GM12892 (cell line): ENCODE measurements at places on chromosomes 13 and 19.

- DNase-seq = no peak
Observed at GRCh38 chr19:31693131-31693932, 344.1 kb upstream of the TSHZ3 start.

- no peak for DNase-seq
Observed at GRCh38 chr13:46963904-46964303, 67.1 kb upstream of the HTR2A start.

DNA sequence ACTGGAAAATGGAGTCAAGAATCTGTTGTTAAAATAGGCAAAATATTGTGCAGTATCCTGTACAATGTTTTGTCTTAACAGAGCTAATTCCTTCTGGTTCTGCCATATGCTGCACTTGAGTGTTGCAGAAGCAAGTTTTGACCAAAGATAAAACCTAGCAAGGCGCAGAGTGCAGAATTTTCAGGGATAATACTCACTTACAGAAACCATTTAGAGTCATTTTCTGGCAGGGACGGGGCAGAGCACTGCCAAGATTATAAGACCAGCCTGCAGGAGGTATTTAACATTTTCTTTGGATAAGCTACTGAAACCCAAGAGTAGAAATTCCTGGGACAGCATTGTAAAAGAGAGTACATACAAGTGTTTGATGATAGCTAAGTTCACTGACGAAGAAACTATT is 159.5 kb upstream of the EDNRB start:
- DNase-seq = no peak

DNA sequence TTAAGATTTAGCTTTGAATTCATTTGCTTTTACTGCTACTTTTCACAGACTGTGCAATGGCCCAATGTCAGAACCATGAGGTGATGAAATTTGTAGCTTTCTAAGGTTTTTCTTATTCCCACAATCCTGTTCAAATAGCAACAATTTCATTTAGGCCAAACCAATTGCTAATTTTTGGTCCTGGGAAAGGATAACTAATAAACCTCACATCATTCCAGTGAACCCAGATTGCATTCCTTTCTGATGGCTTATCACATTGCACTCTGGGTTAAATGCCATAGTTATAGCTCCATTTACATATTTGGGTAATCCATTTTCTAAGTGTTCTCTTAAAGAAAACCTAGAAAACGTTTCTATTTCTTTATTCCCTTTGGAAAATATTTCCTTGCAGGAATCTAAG is 22.9 kb upstream of the POMP start:
- no peak for DNase-seq

- no peak for DNase-seq
Observed at GRCh38 chr13:103926118-103926517, 859.9 kb upstream of the SLC10A2 start.

DNA sequence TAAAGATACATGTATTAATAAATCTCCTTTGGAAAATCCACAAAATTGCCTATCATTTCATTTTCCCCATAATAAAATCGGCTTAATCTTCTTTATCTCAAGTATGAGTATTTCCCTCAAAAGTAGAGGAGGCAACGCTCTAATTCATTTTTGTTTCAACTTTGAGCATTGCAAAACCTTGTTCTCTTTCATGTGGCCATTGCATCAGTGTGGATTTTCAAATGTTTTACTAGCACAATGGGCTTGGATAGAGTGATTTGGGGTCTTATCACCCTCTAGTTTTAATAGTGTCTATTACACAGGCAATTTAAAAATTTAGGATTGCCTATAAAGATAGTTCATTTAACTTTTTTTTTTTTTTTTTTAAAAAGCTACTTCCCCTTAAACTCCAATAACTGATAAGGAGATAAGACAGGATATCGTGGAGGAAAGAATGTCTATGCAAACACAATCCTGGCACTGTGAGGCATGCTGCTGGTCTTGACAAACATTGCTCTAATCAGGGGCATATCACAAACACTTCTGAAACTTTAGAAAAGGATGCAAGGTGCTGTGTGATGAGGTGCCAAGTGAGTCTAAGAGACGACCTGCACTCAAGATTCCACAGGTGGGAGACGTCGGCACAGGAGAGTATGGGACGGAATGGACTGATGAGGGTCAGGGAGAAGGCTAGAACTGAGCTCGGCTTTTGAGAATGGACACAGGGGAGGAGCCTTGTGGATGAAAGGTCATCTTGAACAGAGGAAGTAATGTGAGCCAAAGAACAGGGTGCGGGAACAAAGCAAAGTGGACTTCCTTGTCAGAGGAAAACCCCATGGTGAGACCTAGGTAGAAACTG is 199.7 kb downstream of the IRS2 start:
- no peak for DNase-seq

GRCh38 chr19:19304186-19304965 is 15.9 kb downstream of the SUGP1 start:
- no peak for DNase-seq

DNA sequence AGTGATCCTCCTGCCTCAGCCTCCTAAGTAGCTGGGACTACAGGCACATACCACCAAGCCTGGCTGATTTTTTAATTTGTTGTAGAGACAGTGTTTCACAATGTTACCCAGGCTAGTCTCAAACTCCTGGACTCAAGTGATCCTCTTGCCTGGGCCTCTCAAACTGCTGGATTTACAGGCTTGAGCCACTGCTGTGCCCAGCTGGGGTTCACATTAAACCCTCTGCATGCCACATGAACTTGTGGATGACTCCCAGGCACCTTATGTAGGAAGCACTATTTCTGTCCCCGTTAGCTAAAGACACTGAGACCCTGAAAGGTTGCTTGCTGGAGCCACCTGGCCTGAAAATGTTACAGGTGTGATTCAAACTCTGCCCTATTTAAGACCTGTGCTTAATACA is 10.5 kb downstream of the MYH14 start:
- no peak for DNase-seq

- no peak for DNase-seq
Observed at GRCh38 chr13:25798998-25799397, 252.8 kb downstream of the SHISA2 start.

- no peak for DNase-seq
Observed at GRCh38 chr19:1046836-1047695, 7.2 kb downstream of the ABCA7 start.

GRCh38 chr13:75764251-75764925 is 128.3 kb downstream of the LMO7 start:
- DNase-seq = no peak

DNA sequence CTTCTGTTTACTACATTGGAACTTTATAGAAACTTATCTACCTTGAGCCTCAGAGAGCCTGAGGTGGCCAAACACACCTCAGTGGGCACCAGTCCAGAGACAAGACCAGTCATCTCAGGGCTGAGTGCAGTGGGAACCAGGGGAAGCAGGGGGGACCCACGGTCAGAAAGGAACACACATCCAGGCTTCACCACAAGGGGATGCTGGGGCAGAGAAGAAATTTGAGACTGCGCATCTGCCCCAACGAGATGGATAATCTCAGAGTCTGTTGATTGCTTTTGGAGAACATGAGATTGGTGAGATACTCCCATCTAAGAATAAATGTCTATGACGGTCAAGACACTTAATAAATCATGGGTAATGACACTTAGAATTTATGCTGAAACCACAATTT is 98.7 kb downstream of the DOCK9 start:
- no peak for DNase-seq

GRCh38 chr13:29573190-29573589 is 22.3 kb downstream of the SLC7A1 start:
- DNase-seq = no peak

DNA sequence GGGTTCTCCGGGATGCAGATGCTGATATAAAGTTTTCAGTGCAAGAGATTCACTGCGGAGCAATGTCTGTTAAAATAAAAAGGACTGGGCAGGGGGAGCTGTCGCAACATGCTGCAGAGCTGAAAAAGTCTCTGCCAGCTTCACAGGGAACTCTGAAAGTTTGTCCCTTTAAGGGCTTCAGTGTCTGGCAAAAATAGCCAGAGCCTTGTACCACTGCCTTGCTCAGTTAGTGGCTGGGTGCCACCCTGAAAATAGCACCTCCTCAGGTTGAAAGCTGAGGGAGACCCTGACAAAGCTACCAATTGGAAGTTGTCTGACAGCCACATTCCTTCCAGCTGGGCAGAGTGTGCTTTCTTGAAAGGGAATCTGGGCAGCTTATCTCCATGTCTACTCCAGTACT is 3.0 kb upstream of the NDFIP2 start:
- no peak for DNase-seq

GRCh38 chr19:36573895-36574720 is 1.0 kb upstream of the ZNF529 start:
- no peak for DNase-seq

GRCh38 chr19:40807147-40808020 is 8.4 kb downstream of the EGLN2 start:
- DNase-seq = no peak

DNA sequence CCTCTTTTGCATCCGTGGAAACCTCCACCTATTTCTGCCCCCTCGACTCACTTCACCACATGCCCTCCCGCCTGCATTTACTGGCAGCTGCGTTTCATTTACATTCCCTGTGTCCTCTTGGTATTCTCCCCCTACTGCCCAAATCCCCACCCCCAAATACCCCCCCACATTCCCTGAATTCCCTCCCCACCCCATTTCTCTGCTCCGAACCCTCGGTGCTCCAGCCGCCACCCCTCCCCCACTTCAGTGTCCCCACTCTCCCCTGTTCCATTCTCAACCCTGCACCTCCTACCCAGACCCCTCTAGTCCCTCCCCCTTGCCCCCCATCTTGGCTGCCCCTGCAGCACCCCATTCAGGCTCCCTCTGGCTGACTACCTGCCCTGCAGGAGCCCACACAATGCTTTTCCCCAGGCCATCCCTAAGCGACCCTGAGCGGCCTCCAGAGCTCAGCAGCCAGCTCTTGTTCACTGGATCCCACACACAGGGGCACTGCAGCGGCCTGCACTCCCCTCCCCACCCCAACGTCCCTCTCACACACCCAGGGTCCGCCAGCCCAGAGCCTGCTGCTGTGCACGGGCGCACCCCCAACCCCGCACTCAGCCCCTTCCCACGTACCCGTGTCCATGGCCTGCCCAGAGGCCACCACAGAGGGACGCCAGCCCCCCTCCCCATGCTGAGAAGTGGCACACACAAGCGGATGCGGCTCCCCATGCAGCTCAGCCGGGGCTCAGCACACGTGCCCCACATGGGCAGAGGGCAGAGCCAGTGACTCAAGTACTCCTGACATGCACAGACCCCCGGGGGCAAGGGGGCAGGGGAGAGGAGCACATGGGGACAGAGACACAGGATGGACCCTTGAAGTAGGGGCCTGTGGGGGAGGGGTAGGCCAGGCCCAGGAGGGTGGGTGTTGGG is 26.3 kb downstream of the SHANK1 start:
- DNase-seq = no peak

DNA sequence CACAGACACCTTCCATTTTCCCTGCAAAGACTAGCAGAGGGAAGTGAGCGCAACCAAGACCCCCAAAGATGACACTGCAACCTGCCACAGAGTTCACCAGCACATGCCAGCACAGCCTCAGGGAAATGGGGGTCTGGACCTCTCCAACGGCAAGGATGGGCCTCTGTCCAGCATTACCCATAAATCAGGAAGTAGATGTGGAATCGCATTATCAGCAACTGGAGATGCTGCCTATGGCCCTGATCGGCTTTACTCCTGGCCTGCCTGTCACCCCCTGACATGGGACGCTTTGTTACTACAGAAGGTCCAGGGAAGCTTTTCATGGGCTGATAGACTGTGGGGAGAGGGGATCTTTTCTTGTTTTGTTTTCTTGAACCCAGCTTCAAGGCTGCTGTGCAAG is 41.4 kb upstream of the POU2F2 start:
- DNase-seq = no peak

- DNase-seq = no peak
Observed at GRCh38 chr13:112792511-112792910, 102.7 kb downstream of the ATP11A start.

DNA sequence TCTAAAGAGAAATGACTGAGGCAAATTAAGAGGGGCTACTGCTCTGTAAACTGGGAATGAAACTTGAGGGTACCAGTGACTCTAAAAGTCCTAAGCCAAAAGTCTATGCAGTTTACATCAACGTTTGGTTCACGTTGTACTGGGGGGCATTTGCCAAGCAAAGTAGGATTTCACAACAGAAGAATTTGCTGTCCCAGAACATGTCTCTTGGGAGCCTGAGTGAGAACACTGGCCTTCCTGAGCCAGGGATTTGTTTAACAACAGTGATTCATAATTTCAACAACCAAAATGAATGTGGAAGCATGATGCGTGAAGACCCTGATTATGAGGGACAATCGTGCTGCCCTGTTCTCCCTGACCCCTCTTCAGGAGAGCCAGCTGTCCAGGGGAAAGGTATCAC is 178.0 kb downstream of the OXGR1 start:
- no peak for DNase-seq

DNA sequence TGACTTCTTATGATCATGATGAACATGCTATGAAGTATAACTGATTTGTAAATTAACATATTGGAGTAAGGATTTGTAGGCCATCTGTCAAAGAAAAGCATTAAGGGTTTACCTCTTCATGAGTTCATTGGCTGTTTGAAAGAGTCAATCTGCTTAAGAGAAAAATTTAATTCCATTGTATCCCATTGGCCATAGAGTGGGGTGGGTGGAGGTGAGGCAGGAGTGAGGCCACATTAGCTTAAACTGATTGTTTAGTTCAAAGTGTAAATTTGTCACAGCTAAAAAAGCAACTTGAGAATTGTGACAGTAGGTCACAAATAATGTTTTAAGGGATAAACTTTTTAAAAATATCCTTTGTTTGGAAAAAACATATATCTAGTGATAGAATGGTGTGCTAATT is 11.4 kb downstream of the GPR180 start:
- no peak for DNase-seq

DNA sequence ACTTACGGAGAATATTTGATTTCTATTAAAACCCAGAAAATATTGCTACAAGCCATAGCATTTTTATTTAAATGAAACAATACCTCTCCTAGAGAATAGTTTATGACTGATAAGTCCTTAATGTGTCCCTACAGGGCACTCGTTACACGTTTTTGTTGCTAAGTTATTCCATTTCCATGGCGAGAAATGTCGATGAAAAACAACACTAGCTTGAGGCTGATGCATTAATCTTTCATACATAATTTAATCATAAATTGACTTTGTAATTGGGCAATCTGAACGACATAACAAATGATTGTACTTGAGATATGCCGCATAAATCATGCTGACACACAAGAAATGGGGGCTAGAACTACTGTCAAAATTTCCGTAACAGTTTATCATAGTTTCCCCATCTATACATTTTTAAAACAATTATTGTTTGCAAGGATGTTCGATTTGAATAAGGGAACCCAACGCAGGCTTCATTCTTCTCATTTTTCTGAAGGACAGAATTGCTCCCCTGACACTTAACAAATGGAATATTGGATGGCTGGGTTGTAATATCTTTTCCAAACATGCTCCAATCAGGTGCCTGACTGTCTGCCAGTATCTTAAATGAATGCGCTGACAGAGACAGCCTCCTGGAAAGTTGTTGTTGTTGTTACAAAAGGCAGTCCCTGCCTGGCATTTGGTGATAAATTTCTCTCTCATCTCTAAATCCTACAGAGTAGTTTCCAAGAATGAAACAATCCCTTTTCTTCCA is 61.9 kb downstream of the FLT1 start:
- no peak for DNase-seq

DNA sequence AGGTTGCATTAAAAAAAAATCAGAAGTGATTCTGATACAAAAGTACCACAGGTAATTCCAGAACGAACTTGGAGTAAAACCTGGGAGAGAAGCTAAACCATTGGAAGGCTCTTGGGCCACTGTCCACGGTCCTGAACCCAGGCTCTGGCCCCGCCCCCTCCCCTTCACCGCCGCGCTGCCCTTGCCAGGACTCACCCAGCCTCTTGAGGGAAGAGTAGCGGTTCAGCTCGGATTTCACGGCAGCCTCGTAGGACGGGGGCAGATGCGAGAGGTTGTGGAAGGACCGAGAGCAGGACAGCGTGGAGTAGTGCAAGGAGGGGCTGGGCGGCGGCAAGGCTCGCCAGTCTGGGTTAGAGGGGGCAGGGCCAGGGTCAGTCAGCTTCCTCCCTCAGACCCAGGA is 5.7 kb downstream of the SHISA7 start:
- DNase-seq = no peak
